ENCODE measurements at places on chromosomes 3 and 15. TPM values are rescaled to one million over a fixed set of nuclear protein-coding genes. Genes with fewer than 3 reads are reported as not detected.

- DNase-seq = no peak
Observed at GRCh38 chr3:125003369-125003853, 52.4 kb downstream of the HEG1 start.

- peak; percentile 47 for DNase-seq
Observed at GRCh38 chr3:13896473-13897154, 16.7 kb upstream of the WNT7A start.

- no peak for DNase-seq
Observed at GRCh38 chr3:150544041-150544440, 2.3 kb downstream of the SERP1 start.

GRCh38 chr15:80697075-80697685, 2.1 kb downstream of the ABHD17C start:
- DNase-seq = no peak

DNA sequence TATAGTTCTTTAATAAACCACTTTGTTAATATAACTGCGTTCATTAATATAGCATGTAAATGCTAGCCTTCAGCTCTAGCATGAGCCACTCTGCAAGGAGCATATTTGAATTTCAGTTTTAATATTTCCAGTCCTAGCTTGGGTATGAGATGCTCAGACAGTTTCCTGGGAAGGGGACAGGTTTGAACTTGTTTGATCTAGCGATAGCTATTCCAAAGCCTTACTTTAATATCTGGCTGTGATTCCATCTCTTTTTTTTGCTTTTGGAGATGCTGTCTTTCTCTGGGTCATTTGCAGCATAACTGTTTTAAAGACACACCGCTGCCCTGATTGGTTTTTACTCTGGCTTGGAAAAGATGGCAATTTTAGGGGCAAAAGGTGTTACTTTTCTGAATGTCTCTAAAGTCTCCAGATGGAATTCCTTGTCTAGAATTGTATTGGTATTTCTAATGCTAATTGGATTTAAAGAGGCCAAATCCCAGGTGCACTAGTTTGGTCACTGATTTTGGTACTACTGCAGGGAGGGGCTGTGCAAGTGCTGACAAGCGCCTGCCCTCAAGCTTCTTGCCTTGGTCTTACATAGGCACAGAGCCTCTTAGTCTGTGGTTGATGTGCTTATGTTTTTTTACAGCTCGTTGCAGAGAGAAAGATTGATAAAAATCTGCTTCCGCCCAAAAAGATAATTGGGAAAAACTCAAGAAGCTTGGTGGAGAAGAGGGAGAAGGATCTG, 2.8 kb downstream of the NISCH start:
- DNase-seq = no peak

GRCh38 chr15:85137489-85138168, 156.0 kb downstream of the PDE8A start:
- DNase-seq = no peak

- peak; percentile 20 for DNase-seq
Observed at GRCh38 chr3:36729204-36730056, 34.9 kb downstream of the DCLK3 start.

DNA sequence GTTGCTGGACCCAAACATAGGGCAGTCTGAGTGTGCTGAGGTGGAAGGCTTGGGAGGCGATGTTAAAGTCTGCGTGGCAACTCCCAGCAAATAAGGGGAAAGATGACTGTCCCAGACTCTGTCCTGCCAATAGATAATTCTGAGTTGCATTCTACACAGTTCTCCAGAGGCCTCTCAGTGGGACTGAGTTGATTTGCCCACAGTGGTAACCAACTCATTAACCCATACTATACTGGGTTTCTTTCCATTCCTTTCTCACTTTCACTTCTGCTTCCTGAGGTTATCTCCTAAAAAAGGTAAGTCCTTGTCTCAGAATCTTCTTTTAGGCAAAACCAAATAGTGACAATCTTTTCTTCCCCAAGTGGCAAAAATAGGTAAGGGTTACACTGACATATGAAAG, 549.9 kb upstream of the DPPA4 start:
- DNase-seq = no peak

- DNase-seq = no peak
Observed at GRCh38 chr3:52366527-52366926, 50.4 kb downstream of the DNAH1 start.

DNA sequence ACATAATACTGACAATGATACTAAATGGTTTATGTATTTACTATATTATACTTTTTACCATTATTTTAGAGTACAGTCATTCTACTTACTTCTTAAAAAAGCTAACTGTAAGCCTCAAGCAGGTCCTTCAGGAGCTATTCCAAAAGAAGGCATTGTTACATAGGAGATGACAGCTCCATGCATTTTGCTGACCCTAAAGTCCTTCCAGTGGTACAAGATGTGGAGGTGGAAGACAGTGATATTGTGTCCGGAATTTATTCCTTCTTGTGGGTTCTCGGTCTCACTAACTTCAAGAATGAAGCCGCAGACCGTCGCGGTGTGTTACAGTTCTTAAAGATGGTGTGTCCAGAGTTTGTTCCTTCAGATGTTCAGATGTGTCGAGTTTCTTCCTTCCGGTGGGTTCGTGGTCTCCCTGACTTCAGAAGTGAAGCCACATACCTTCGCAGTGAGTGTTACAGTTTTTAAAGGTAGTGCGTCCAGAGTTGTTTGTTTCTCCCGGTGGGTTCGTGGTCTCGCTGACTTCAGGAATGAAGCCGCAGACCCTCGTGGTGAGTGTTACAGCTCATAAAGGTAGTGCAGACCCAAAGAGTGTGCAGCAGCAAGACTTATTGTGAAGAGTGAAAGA, 20.9 kb downstream of the AVEN start:
- no peak for DNase-seq

SRGAP3 gene
- polyA plus RNA-seq = 15.8 TPM

ILDR1 gene
- 8.3 TPM for polyA plus RNA-seq

CD96 gene
- 1.4 TPM for polyA plus RNA-seq

Data from right renal cortex interstitium (tissue), 3 donors.